Hematopoietic multipotent progenitor cell (in vitro differentiated cells): ENCODE measurements at places on chromosomes 3 and 15. TPM values are rescaled to one million over a fixed set of nuclear protein-coding genes. Genes with fewer than 3 reads are reported as not detected.

DNA sequence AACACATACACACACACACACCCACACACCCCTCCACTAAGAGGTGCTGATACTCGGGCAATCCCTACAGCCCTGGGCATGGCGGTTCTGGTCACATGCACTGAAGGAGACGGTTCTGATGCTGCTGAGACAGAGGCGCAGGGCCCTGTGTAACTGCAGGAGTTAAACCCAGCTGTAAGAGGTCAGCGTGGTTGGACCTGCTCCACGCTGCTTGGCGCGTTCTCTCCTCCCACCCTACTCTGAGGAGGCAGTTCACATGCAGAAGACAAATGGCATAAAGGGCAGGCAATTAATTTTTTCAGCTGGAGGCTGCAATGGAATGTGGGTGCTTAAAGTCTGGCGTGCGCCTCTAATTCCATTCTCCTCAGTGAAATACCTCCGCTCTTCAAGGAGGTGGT, 35.2 kb downstream of the GRK7 start:
- peak; percentile 8 for DNase-seq

DNA sequence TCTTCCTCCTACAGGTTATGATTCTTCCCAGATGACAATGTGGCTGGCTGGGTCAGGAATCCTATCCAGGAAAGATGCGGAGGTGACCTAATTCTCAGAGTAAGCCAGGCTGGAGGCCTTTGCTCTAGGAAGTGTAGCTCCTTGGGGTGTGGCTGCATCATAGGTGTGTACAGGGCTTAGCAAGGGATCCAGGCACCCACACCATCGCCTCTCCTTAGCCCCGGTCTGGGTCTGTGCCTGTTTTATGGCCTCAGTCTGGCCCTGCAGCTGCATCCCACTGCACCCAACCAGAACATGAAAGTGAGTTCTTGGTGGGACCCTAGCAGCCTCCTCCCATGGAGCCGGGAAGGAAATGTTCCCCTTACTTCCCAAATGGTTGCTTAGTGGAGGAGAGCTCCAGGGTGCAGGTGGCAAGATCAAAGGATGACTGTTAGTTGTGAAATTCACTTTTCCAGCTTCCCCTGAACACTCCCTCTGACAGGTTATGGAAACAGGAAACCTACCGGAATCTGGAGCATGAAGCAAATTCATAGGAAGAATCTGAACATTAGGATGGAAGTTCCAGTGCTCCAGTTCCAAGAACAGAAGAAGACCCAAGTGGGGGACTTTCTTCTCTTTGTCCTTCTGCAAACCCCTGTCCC, 2.7 kb upstream of the AMOTL2 start:
- no peak for DNase-seq

DNA sequence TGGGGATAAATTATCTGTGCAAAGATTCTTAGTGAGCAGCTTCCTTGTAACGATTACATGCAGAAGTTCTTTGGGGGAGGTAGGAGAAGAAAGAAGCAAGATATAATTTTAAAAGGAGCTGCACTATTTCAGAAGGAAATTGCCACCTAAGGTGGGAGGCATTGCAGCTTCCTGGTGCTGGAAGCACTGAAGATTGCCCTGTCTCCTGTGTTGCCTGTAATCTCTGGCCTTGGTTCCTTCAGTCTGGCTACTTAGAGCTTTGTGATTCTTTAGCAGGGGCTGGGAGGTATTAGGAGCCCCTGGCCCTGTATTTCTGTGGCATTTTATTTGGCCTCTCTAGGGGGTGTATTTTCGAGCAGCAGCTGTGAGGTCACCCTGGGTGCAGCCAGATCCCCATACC, 35.5 kb downstream of the CACNA2D3 start:
- no peak for DNase-seq

DNA sequence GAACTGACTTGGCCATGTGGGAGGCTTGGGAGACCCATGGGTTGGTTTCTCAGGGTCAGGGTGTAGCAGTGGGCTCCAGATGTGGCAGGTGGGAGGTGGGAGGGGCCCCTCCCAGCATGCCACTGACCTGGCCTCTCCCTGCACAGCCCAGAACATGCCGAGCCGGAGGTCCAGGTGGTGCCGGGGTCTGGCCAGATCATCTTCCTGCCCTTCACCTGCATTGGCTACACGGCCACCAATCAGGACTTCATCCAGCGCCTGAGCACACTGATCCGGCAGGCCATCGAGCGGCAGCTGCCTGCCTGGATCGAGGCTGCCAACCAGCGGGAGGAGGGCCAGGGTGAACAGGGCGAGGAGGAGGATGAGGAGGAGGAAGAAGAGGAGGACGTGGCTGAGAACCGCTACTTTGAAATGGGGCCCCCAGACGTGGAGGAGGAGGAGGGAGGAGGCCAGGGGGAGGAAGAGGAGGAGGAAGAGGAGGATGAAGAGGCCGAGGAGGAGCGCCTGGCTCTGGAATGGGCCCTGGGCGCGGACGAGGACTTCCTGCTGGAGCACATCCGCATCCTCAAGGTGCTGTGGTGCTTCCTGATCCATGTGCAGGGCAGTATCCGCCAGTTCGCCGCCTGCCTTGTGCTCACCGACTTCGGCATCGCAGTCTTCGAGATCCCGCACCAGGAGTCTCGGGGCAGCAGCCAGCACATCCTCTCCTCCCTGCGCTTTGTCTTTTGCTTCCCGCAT, 7.9 kb upstream of the STAB1 start:
- DNase-seq: no peak

SUCNR1 gene
- 1.6 TPM for total RNA-seq

- no peak for DNase-seq
These were observed 13.4 kb downstream of the DHX36 start for GRCh38 chr3:154310840-154311239.

SLC51B gene
- not detected for total RNA-seq

GRCh38 chr3:14169871-14170270, 8.5 kb downstream of the XPC start:
- no peak for DNase-seq

DNA sequence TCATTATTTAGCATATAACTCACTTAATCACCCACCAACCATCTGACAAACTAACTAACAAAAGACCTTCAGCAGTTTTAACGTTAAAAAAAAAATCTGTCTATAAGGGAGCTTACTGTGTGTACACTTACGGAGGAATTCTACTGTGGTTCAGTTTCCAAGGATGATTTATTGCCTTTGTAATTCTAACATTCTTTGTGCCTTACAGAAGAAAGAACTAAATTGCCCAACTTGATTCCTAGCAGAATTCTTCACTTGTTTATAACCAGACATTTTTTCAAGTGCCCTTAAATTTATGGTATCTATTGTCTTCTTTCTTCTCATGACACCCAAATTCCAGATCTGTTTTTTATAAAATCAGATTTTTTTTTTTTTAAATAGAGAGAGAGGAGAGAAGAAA, 119.7 kb upstream of the IGSF10 start:
- DNase-seq: no peak

- DNase-seq: peak; percentile 76
These were observed 26.7 kb downstream of the MELTF start for GRCh38 chr3:197002701-197003454.

GRCh38 chr3:119349354-119350041, 55.3 kb downstream of the ARHGAP31 start:
- DNase-seq: no peak

- DNase-seq: no peak
These were observed 17.3 kb downstream of the PLS1 start for GRCh38 chr3:142613491-142613890.

CIP2A gene
- total RNA-seq: 6.5 TPM

DNA sequence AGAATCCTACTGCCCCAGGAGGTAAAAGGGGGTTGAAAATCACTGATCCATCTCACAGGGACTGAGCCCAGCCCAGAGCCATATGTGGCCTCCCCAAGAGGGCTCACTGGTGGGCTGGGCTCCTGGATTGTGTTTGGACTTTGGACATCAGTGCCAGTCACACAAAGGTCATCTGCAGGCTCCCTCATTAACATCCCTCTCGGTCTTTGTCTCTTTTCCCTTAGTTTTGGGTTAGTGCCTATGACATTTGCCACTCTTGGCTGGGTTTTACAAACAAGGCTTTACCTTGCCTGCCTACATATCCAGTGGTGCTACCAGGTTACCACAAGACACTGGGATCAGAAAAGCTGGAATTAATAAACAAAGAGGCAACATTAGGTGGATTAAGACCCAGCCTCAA, 27.9 kb downstream of the IFT122 start:
- DNase-seq: no peak

SCAANT1 gene
- total RNA-seq: not detected

DNA sequence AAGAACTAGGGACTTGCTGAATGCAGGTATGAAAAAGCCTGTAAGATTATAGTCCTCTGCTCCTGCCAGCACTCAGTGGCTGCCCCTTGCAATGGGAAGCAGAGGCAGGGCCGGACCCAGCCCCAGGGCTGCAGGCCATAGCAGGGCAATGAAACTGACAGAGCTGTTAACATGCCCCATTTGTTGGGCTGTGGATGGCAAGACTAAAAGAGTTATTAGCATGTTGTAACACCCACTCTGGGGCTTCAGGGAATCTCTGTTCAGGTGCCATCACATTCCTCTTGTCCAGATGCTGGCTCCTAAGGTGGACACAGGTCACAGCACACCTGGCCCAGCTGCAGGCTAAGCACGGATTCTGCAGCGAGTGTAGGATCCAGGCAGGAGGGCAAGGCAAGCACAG, 7.4 kb upstream of the OR5H2 start:
- DNase-seq: no peak

ARPC4 gene
- total RNA-seq: 184 TPM

DNA sequence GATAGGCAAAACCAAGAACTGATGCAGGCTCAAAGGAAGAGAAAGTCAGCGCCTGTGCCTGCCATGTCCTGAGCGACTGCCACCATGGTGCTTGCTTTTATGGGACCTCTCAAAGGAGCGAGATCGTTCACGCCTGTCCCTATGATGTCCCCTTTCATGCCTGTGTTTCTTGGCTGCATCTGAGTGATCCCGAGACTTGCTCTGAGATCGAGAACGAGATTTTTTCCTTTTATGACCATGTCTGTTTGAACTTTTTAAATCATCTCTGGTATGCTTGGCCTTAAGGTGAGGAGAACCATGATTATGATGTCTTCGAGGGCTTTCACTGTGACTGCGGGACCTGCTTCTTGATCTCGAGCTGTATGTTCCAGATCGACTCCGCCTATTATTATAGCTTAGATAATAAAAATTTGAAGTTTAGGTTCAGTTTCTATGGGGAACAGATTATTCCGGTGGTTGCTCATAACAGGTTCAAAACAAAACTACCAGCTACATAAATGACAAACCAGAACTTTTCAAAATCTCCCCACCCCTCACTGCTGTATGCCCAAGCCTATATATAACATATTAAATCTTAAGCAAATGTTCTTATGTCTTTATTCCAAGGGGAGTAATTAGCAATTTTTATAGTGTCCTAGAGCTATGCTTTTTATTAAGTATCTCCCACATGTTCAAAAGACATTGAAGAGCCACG, 11.6 kb downstream of the CCNL1 start:
- DNase-seq: no peak

DNA sequence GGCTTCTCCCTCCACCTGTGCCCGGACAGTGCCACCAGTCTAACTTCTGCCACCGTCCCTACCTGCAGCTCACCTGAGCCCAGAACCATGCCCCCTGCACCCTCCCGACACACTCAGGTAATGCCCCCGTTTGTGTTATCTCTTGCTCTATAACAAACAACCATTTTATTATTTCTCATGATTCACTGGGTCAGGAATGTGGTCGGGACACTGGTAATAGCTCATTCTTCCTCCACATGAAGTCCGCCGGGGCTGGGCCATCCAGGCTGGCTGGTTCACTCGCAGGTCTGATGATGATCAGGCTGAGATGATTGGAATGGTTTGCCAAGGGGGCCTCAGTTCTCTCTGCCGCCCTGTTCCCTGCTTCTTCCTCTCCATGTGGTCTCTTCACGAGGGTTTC, 20.3 kb upstream of the NR2E3 start:
- no peak for DNase-seq

DNA sequence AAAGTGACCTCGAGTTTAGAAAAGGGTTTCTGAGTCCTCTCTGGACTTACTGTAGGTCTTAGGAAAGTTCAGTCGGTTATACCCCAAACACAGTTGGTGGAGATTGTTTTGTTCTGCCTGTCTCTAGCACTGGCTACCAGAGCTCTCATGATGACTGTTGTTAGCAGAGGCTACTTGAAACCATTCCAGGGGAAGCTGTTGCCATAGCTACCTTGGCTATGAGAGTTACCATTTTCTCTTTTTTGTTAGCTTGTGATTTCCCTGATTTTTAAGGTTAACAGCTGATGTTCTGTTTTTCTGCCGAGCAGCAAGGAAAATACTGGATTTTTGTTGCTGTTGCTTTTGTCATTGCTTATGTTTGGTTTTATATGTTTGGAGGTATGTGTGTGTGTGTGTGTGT, 26.7 kb downstream of the ABHD2 start:
- DNase-seq: no peak

DNA sequence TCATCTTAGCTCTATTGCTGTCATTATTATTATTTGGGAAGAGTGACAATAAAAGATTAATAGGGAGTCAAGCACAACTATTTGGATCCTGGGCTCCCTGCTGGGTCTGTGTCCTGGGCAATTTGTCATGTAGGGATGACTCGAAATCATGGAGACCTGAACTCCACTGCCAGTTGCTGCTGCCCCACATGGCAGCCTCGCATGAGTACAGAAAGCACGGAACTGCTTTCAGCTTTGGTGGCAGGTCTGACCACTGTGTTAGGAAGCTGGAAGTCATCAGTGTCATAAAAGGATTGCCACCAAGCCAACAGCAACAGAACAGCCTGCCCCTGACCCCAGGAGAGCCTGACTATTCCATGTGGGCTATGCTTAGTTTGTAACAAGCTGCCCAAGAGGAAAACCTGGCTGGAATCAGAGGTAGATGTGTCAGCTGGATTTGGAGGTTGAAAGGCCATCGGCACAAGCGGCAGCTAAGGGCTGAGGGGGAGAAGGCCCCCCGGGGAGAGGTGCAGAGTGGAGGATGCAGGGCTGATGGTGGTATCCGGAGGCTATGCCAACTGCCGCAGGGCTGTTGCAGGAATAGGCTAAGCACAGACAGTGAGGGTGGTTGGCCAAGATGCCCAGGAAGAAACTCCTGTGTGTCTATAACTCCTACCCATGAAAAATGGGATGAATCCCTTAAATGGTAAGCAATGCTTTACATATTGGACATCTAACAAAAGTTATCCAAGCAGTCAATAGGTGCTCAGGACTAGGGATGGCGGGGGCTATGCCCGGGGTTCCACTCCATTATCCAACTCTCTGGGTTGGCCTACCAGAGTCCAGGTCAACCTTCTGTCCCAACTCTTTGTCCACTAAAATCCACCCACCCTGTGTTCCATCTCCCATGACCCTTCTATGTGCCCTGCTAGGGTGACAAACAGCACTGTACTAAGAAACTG, 291.6 kb downstream of the ADAMTS17 start:
- DNase-seq: no peak

- no peak for DNase-seq
These were observed 567 bp downstream of the TICRR start for GRCh38 chr15:89575656-89576416.

GRCh38 chr3:118973050-118973449, 61.6 kb downstream of the IGSF11 start:
- DNase-seq: no peak

EPHA3 gene
- total RNA-seq: not detected

TEX55 gene
- under 0.01 TPM for total RNA-seq

GRCh38 chr3:195221015-195221853, 49.7 kb downstream of the XXYLT1 start:
- DNase-seq: no peak

STAC gene
- 6.5 TPM for total RNA-seq

MED12L gene
- total RNA-seq: 47.9 TPM

CPNE9 gene
- 0.81 TPM for total RNA-seq
